ENCODE measurements at places on chromosomes 6 and 20.

- DNase-seq, result no peak
These were observed 29.3 kb downstream of the BCL2L1 start for GRCh38 chr20:31693402-31693801.

DNA sequence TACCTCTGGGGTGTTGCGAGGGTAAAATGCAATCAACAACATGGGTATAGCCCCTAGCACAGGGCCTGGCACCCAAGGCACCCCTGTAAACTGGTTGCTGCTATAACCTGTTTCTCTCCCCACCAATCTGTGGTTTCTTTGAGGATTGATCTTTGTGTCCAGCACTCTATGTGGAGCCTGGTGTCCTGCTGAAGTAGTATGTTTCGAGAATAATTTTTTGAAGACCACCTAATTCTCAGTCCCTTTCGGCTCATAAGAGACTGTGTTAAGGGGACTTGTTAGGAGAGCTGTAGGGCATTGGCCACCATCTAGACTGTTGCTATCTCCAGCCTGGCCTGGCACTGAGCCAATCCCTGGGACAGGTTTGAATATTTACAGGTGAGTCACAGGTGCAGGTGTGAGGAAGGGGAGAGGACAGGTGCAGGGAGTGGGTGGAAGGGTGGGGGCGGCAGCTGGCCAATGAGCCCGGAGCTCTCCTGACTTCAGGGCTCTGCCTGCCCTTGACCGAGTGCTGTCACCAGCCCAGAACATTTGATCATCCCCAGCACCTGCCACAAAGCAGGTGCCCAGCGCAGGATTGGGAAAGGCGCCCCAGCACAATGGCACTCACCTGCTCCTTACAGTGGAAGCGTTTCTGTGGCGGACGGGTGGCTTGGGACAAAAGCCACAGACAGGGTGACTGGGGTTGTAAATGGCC lies 8.1 kb upstream of the C20orf144 start:
- no peak for DNase-seq

- peak; percentile 99 for DNase-seq
These were observed 23.2 kb upstream of the FAM50B start for GRCh38 chr6:3825851-3826581.

DNA sequence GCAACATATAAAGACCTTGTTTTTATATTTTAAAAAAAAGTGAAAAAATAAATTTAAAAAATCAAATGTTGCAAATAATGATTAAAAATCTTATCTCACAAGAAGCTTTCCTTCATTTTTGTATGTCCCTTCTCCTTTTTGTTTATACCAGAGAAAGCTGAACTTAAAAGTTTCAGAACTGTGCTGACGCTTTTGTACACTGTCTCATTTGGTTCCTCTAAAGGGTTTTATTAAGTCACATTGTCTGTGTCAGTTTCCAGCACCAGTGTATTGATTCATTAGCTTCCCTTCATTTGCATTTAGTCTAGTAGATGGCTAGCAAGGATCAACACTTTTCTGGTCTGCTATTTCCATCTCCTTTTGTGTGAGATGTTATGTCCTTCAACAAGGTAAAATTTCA lies 6.7 kb downstream of the PCED1A start:
- no peak for DNase-seq

DNA sequence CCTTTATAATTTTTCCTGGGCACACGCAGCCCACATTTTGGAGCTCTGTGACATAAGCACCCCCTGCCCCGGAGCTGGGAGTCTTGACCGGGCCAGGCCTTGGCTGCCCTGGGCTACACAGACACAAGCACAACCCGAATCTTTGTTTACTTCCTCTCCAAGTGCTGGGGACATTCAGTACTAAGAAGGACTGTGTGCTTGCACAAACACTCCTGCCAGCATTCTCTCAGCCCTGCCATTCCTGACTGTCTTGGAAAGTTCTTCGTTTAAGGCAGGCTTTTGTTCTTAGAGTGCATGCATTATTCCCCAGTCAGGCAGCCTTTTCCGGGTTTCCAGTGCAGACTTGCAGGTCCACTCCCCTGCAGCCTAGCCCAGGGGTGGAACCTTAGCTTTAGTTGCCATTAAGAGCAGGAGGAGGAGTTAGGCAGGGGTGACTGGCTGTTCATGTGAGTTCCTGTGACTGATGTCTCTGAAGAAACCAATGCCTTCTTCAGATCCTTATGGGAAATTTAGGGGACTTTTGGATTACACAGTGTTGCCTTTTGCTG lies 28.6 kb downstream of the FOXO3 start:
- peak; percentile 56 for DNase-seq

DNA sequence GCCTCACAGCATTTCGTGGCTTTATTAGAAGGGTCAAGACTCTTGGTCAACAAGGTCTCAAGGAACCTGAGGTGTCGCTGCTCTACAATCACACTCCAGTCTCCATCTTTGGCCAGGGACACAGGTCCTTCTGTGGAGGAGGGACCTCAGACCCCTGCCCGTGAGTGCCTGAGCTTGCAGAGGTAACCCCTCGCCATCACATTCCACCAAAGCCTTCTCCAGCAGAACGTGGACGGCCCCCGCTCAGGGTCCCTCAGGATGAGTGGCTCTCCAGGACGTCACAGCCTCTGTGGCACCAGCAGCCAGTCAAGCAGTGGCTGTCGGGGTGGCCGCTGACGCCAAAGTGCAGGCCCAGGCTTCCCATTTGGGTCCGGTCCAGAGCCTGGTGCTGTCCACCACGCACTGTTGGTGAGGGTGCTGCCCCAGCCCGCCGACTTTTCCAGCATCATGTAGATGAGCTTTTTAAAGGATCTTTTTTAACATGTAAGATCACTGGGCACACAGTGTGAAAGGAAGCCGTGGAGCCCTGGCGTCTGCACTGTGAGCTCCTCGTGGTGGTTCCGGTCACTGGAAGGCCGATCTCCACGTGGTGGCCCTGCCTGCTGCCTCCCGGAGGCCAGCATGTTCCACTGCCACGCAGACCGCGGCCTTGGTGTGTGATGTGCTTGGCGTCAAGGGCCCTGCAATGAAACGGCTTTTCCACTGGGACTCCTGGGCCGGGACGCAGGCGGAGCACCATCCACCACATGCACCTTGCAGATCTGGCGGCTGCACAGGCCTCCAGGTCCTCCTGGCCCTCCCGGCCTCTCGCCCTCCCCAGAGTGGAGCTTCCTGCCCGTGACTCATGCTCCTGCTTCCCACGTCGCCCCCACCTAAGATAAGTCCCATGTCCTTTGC lies 8.3 kb upstream of the KIF25 start:
- no peak for DNase-seq

DNA sequence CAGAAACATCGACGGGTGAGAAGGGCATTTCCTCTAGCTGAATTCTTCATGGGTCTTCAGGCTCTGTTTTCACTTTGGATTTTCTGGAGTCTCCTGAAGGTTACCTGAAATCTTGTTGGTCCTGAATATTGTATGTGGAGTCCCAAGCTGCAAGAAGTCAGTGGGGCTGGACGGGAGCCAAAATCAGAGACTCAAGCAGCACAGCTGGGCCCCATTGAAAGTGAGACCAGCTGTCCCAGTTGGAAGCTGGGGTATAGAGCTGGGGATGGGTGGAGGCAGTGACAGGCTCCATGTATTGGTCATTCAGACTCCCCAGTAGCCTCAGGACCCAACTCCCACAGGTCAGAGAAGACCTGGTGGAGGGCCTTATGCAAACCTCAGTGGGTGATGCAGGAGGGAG lies 111.3 kb upstream of the MLN start:
- no peak for DNase-seq

DNA sequence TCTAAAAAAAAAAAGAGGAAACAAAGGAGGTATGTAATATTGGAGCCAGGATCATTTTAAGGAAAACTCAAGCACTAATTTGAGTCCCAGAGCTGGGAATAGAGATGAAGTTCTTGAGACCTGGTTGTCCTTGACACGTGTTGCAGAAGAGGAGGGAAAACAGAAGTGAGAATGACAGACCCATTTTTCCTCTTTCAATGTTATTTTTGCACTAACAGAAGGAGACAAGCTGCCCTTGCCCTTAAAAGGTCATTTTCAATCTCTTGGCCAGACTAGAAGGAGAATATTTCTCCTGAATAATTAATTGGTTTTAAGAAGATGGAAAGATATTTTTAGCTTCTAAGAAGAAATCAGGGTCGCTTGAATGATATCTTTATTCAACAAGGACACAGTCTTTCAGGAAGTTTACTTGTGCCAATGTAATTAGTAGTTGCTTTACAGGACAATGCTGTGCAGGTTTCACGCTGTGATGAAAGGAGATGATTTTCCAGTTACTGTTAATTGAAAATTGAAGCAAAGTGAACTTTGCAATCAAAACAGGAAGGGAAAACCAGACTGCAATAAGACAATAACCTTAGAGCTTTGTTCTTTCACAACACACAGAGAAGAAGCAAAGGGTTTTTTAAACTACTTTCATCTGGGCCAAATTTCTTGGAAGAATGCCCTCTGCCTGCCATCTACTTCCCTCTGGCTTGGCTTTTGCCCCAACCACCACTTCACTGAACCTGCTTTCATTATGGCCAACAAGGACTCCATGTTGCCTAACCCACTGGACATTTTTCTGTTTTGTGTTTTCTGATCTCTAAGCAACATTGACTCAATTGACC lies 107.8 kb upstream of the SHLD1 start:
- DNase-seq, result no peak

GRCh38 chr20:25136643-25137559 lies 55.0 kb upstream of the VSX1 start:
- DNase-seq, result peak; percentile 97

- no peak for DNase-seq
These were observed 254.4 kb downstream of the RIMS1 start for GRCh38 chr6:72140795-72141194.

GRCh38 chr6:40720375-40720748 lies 133.2 kb upstream of the LRFN2 start:
- no peak for DNase-seq

- DNase-seq, result no peak
These were observed 10.4 kb downstream of the GCNT2 start for GRCh38 chr6:10531503-10531902.

DNA sequence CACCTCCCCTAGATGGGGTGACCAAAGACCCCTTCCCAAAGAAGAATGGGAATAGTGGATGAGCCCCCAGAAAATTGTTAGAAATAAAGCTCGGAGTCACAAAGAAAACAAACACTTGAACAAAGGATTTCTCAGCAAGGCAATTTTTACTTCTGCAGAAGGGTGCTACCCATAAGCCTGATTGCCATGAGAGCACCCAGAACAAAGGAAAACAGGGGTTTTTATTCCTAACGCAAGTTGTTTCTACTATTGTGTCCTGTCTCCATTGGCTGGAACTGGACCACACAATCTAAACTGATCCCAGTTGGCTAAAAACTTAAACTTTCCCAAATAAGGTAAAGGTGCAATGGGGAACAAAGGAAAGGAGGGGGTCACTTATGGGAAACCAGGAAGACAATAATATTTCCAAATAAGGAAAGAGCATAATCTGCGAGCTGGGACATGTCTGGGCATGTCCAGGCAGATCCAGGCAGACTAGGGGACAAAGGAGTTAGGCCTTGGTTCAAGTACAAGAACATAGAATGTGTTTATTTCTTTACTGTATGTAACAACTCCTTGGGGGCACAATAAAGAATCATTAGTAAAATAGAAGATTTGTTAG lies 20.0 kb downstream of the HLA-B start:
- DNase-seq, result peak; percentile 16

- no peak for DNase-seq
These were observed 4.4 kb upstream of the LMBRD1 start for GRCh38 chr6:69801225-69801624.

DNA sequence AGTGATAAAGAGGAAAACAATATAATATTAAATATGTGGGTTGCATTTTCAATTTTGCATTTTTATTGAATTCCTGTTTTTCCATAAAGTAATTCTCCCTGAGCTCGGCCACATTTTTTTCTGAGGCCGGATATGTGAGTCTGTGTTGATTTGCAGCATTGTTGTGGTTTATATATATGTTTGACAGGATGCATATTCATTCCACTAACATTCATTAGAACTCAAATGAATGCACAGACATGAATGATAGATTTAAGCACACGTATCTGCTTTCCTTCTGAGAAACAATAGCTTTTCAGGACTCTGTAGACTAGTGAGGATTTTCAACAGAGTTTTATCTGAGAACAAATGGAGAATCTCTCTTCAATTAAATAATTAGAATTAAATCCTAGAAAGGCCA lies 10.6 kb upstream of the EXOC2 start:
- DNase-seq, result no peak

DNA sequence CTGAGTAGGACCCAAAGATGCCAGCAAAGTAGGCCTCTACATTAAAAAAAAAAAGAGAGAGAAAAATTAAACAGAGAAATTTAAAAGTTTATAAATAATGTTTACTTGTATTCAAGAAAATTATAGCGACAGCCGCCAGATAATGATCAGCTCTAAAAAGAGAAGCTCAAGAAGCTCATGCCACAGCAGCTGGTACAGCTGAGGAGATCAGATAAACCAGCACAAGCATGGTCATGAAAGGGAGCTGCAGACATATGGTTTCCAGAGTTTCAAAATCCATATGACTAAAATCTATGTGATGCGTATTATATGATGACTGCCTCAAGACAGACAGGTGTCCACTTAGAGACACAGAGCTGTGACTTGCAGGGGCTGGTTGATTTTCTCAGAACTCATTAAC lies 13.6 kb upstream of the HLA-C start:
- no peak for DNase-seq

GRCh38 chr20:23488996-23489395 lies 1.9 kb upstream of the CST8 start:
- DNase-seq, result no peak

DNA sequence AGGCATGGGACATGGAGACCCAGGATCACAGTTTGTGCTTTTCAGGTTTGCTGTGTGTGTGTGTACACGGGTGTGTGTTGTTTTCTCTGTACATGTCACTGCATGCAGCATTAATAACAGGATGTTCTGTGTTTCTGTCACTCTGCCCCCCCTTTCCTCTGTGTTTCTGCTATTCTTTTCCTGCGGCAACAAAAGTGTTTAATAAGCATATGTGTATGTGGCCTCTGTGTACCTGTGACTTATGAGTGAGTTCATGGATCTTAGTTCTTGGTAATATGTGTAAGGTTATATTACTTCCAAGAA lies 9.8 kb downstream of the SYNGAP1 start:
- no peak for DNase-seq

DNA sequence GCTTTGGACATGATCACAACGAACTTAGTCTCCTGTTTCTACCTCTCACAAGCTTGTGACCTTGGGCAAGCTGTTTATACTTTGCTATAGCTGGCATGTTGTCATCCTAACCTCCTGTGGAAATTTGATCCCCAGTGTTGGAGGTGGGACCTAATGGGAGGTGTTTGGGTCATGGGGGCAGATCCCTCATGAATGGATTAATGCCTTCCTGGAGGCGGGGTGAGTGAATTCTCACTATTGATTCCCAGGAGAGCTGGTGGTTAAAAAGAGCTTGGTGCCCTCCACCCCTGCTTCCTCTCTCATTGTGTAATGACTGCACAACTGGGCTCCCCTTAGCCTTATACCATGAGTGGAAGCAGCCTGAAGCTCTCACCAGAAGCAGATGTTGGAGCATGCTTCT lies 228.9 kb downstream of the HIVEP2 start:
- DNase-seq, result no peak

DNA sequence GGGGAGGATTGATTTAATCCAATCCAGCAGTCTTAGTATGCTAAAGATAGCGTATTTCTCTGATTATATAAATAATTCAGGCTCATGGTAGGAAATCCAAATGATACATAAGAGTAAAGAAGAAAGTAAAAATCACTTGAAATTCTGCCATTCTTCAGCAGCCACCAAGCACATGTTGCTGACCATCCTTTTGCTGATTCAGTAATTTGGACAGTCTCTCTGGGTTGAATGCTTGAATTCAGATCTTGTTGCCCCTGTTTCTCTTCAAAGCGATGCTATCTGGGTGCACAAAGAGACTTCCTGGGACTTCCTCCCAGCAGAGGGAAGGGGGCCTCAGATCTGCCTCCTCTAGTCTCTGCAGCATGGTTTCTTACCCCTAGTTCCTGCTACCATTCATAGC lies 609.1 kb downstream of the UTRN start:
- DNase-seq, result no peak
